Epithelial cell of alveolus of lung (primary cell): ENCODE measurements at places on chromosomes 4 and X. TPM values are rescaled to one million over a fixed set of nuclear protein-coding genes. Genes with fewer than 3 reads are reported as not detected.

Gene PLP1
- 2.7 TPM in 1 of 2 replicates, not detected in the other for total RNA-seq

Gene SLC9B1
- total RNA-seq = 4.7 TPM in 1 of 2 replicates, not detected in the other

Gene KIAA1210
- not detected in 2 replicates for total RNA-seq

Gene HSFX3
- total RNA-seq = not detected in 2 replicates

Gene RAI2
- total RNA-seq = 0.16 and 0.78 TPM in 2 replicates

Gene ESX1
- 0.13 TPM in 1 of 2 replicates, not detected in the other for total RNA-seq

Gene KCNIP4
- under 0.01 TPM in 1 of 2 replicates, not detected in the other for total RNA-seq

Gene INTU
- total RNA-seq = 2.6 and 3.0 TPM in 2 replicates

Gene DIPK2B
- total RNA-seq = 1.0 and 1.1 TPM in 2 replicates

Gene LEF1
- total RNA-seq = 12.9 and 29.2 TPM in 2 replicates

Gene CXCL5
- total RNA-seq = 10.9 and 144 TPM in 2 replicates

Gene RIPPLY1
- total RNA-seq = not detected in 2 replicates

Gene VEGFD
- total RNA-seq = not detected in 2 replicates

Gene SRPX2
- total RNA-seq = 17.9 and 79.9 TPM in 2 replicates

Gene UBA6
- total RNA-seq = 16.1 and 70.3 TPM in 2 replicates

Gene PDE5A
- 133 and 158 TPM in 2 replicates for total RNA-seq

Gene F9
- not detected in 2 replicates for total RNA-seq

Gene FATE1
- not detected in 2 replicates for total RNA-seq
